ENCODE measurements at places on chromosomes 16 and 17.

DNA sequence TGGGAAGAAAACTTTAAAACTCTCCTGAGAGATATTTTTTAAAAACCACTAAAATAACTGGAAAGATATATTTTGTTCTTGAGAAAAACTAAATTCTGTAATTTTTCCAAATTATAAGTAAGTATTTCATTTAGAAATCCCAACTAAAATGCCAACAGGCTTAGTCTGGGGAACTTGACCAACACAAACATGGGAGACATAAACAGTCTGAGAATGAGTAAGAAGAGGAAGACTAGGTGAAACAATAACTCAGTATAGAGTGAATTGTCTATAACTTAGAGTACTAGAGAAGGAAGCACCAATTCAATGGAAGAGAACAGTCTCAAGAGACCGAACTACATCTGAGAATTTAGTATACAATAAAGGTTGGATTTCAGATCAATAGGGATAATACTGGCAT, 2.9 kb downstream of the CMTM1 start:
- no peak for DNase-seq

- DNase-seq = peak; percentile 88
Observed at GRCh38 chr17:20189302-20189701, 180.1 kb downstream of the SPECC1 start.

DNA sequence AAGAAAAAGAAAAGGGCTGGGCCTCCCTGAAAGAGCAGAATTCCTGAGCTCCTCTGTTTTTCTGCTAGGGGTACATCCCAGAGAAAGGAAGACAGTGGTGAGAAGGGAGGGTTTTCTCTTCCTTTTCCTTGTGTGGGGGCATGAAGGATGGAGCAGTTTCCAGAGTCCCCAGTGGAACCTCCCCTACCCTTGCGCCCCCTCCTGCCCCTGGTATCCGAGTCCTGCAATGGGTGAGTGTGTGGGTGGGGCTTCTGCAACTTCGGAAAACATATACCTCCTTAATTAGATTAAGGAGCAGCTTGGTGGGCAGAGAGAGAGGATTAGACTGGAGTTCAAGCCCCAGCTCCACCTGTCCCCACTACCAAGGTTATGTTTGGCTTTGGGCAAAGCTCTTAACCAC, 5.4 kb upstream of the GIP start:
- no peak for DNase-seq

GRCh38 chr16:50253514-50253910, 12.8 kb upstream of the ADCY7 start:
- no peak for DNase-seq

DNA sequence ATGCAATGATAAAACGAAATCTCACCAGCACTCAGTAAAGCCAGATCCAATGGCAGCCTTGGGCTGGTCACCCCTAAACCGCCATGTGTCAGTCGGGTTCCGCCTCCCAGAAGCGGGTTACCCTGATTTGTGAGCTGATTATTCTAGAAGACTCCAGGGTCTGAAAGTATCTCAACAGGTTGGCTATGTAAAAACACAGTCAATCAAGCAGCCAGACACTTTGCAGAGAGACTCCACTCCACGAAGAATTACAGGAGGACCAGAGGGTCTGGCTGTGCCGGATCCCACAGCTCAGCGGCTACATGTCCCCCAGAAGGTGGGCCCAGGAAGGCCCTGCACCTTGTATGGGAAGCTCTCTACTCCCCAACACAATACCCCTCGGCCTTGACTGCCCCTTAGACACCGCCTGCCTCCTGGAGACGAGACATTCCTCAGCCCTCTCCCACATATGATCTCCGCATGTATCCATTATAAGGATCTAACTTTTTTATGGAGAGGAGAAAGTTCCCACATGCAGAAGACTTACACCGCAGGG, 23.3 kb downstream of the ZFHX3 start:
- no peak for DNase-seq

GRCh38 chr16:81832801-81833547, 53.9 kb downstream of the PLCG2 start:
- no peak for DNase-seq

- DNase-seq = no peak
Observed at GRCh38 chr17:12637015-12637414, 28.7 kb upstream of the MYOCD start.
